Upper lobe of left lung (tissue), 6 donors: ENCODE measurements at places on chromosomes 3 and 15.

DNA sequence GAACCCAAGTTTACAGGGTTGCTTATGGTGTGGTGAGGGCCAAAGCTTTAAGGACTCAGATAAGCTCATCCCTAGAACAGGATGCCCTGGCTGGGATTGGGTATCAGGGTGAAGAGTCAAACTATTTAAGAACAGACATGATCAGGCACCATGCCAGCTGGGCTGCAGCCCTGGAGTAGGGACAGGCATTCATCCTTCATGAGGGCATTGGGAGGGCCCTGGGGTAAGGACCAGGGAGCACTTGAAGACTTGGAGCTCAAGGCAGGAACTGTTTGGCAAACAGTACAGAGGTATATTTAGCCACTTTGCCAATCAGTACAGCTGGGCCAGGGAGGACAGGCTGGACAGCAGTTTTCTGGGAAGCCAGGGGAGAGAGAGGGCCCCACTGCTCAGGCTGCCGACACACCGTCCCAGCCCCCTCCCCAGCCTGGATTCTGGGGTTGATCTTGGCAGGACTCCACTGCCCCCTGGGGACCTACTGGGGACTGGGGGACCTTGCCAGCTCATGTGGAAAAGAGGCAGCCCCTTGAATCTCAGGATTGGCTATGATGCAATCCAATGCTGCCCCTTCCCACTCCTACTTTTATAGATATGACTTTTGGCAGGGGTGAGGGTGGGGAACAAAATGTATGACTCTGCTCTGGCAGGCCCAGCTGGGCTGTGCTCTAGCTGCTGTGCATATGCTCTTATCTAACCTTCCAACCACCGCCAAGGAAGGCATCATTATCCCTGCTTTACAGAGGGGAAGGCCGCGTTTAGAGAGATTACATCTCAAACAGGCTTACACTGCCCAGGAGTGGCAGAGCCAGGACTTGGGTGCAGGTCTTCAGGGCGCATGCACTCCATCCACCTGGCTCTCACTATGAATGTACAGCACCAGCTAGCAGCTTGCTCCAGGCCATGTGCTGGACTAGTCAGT is 2.3 kb downstream of the PLA2G4E start:
- DNase-seq = no peak

GRCh38 chr3:52534281-52535183 is 875 bp upstream of the NT5DC2 start:
- DNase-seq = peak; percentile 87

- no peak for DNase-seq
Measured at GRCh38 chr3:152379415-152380042, 110.8 kb downstream of the MBNL1 start.

DNA sequence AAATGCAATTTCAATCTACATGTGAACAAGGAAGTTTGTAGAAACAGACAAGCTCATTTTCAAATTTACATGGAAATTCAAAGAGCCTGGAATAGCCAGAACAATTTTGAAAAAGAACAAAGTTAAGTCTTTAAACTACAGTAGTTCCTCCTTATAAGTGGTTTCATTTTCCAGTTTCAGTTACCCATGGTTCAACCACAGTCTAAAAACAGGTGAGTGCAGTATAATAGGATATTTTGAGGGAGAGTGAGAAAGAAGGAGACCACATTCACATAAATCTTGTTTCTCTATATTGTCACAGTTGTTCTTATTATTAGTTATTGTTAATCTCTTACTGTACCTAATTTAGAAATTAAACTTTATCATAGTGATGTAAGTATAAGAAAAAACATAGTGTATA is 45.8 kb upstream of the FOXB1 start:
- DNase-seq = no peak

DNA sequence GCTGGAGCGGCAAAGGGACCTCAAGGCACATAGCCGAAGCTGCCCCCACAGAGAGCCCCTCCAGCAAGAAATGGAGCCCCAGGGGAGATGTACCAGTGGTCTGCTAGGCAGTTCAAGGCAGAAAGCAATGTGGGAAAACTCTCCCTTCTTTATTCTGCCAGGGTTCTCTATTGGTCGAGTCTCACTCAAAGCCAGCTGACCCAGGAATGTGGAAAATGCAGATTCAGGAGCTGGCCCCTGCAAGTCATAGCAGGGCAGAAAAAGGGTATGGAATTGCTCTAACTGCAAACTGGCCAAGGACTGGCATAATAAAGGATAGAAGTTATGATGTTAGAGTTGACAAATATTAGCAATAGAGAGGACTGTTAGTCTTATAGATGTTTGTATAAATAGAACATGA is 4.0 kb upstream of the TOPAZ1 start:
- DNase-seq = no peak

DNA sequence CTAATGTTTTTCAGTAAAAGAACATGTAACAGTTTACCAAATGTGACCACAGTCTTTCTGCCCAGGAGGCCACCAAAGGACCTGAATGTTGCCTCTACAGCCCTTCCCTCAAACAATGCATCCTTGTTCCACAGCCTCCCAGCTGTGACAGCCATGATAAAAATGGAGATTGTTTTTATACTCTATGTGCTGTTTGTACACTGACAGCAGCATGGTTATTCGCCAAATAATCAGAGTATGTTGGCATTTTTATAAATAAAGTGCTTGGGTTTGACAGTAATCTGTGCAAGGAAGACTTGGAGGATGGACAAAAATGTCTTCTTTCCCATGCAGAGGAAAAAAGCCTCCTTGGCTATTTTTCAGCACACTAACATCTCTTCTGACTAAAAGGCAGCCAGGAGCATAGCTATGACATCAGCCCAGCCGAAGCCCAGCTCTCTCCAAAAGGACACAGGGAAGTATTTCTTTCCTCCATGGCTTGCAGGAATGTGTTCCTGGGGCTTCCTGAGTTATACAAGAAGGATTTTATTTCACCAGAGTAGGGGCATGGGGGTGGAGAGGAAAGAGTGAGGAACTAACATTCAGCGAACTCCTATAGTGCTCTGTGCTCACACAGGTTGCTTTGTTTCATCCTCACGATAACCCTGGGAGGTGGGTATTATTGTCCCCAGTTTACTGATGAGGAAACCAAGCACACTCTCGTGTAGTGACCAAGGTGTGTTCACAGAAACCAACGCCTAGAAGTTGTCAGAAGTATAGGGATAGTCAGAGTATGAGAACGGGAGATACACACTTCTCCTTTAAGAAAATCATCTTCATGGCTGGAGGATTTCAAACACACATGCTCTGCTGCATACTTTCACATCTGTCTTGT is 339.7 kb downstream of the MECOM start:
- DNase-seq = no peak
